Pancreas (tissue), 10 donors: ENCODE measurements at places on chromosomes 16 and 17. TPM values are rescaled to one million over a fixed set of nuclear protein-coding genes. Genes with fewer than 3 reads are reported as not detected.

DNA sequence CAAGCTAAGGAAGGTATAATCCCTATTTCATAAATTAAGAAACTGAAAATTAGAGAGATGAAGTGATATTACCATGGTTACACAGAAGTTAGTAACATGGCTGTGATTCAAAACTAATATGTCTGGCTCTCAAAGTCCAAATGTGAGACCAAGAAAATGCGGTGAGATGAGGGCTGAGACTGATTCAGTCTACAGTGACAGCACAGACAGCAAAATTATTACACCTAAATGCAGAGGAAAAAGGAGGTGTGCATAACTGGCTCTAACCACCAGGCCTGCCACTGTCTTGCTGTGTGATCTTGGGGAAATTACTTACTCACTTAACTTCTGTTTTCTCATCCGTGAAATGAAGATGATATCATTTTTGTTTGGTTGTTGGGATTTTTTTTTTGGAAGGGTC lies 270.0 kb upstream of the SOX9 start:
- no peaks in the 10 kb centered on the region for H3K27me3 ChIP-seq
- DNase-seq: no peak
- H3K27ac ChIP-seq: no peak overlapping the region
- no peaks in the 10 kb centered on the region for H3K4me1 ChIP-seq
- H3K36me3 ChIP-seq: no peaks in the 10 kb centered on the region
- H3K4me3 ChIP-seq: no peak overlapping the region

DCTPP1 gene
- 15.6 TPM for total RNA-seq

SOX8 gene
- total RNA-seq: 0.70 TPM

GRCh38 chr16:20916942-20917341 lies 16.4 kb downstream of the LYRM1 start:
- no peaks in the 10 kb centered on the region for H3K36me3 ChIP-seq
- no peaks in the 10 kb centered on the region for H3K27me3 ChIP-seq
- DNase-seq: no peak
- H3K4me3 ChIP-seq: no peak overlapping the region

EFCAB5 gene
- 0.41 TPM for total RNA-seq

GRCh38 chr16:50384500-50385135 lies 15.8 kb upstream of the BRD7 start:
- H3K36me3 ChIP-seq: no peaks in the 10 kb centered on the region
- no peak for DNase-seq
- no peaks in the 10 kb centered on the region for H3K27me3 ChIP-seq
- no peaks in the 10 kb centered on the region for H3K4me1 ChIP-seq

- H3K4me3 ChIP-seq: peak within 1 kb of the TSS; percentile 35
- H3K27me3 ChIP-seq: no peaks in the 10 kb centered on the region
- H3K36me3 ChIP-seq: no peaks in the 10 kb centered on the region
- H3K4me1 ChIP-seq: peaks cover 8% of the 10 kb centered on the region
- no peak within 1 kb of the TSS for H3K27ac ChIP-seq
Observed at GRCh38 chr17:74924250-74924948, at the start of gene OTOP2. TSS of gene OTOP2 (plus strand) at chr17:74924273. CDS start at chr17:74924633, 360 bp downstream.

GRCh38 chr16:27175888-27176287 lies 27.4 kb upstream of the KDM8 start:
- H3K4me3 ChIP-seq: no peak overlapping the region
- no peaks in the 10 kb centered on the region for H3K27me3 ChIP-seq
- H3K27ac ChIP-seq: no peak overlapping the region
- no peak for DNase-seq
- H3K36me3 ChIP-seq: no peaks in the 10 kb centered on the region

DNA sequence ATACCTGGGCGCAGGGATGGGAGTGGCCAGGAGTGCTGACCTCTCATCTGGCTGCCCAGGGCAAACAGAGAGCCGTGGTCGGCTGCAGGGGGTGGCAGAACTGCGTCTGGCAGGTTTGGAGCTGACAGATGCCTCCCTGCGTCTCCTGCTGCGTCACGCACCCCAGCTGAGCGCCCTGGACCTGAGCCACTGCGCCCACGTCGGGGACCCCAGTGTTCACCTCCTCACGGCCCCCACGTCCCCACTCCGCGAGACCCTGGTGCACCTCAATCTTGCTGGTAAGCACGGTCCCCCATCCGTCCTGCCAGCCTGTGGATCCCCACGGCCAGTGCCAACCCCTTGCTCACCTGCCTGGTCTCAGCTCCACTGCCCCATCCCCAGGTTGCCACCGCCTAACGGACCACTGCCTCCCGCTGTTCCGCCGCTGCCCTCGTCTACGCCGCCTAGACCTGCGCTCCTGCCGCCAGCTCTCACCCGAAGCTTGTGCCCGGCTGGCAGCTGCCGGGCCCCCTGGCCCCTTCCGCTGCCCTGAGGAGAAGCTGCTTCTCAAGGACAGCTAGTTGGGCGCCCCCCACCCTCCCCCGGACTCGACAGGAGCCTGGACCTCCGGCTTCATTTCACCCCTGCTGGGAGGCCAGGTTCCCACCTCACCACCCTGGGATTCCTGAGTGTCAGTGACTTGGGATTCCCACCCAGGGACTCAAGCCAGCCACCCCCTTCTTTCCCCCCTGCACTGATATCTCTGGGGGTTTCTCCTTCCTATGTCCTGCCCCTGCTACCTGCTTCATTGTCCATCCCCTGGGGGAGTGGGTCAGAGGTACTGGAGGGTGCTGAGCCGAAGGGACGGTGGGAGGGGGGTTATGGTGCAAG lies 2.0 kb upstream of the ORAI3 start:
- no peak overlapping the region for H3K27ac ChIP-seq
- no peak overlapping the region for H3K4me3 ChIP-seq
- DNase-seq: no peak
- no peaks in the 10 kb centered on the region for H3K36me3 ChIP-seq
- no peaks in the 10 kb centered on the region for H3K4me1 ChIP-seq
- H3K27me3 ChIP-seq: no peaks in the 10 kb centered on the region

- no peaks in the 10 kb centered on the region for H3K27me3 ChIP-seq
- peaks cover 7% of the 10 kb centered on the region for H3K36me3 ChIP-seq
- no peak overlapping the region for H3K4me3 ChIP-seq
- DNase-seq: no peak
- no peak overlapping the region for H3K27ac ChIP-seq
Observed at GRCh38 chr16:84476401-84476800, 28.1 kb downstream of the MEAK7 start.

DNA sequence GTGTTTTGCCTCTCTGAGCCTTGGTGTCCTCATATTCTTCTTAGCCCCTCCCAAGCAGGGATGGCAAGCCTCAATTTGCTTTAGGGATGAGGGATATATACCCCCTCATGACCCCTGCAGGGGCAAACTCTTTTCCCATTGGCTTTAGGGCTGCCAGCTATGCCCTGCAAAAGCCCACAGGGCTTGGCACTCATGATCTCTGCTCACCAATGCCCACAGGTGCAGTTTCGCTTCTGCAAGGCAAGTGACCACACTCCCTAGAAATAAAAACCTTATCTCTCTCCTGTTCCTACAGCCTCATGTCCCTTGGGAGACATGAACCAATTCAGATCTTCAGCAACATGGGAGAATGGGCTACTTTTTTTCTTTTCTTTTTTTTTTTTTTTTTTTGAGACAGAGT lies 8.8 kb downstream of the BEAN1 start:
- DNase-seq: no peak
- H3K4me3 ChIP-seq: no peak overlapping the region
- no peaks in the 10 kb centered on the region for H3K27me3 ChIP-seq
- H3K4me1 ChIP-seq: no peaks in the 10 kb centered on the region
- no peak overlapping the region for H3K27ac ChIP-seq
- no peaks in the 10 kb centered on the region for H3K36me3 ChIP-seq

GRCh38 chr16:65834688-65835087 lies 531.8 kb upstream of the CDH5 start:
- H3K4me3 ChIP-seq: no peak overlapping the region
- no peaks in the 10 kb centered on the region for H3K27me3 ChIP-seq
- no peaks in the 10 kb centered on the region for H3K36me3 ChIP-seq
- no peaks in the 10 kb centered on the region for H3K4me1 ChIP-seq
- no peak for DNase-seq

GRCh38 chr17:38922538-38923297 lies 2.7 kb upstream of the LASP1NB start:
- no peaks in the 10 kb centered on the region for H3K27me3 ChIP-seq
- DNase-seq: peak; percentile 72

MYH2 gene
- total RNA-seq: not detected

- DNase-seq: no peak
- no peaks in the 10 kb centered on the region for H3K36me3 ChIP-seq
- H3K27me3 ChIP-seq: no peaks in the 10 kb centered on the region
- no peak overlapping the region for H3K27ac ChIP-seq
- no peaks in the 10 kb centered on the region for H3K4me1 ChIP-seq
Observed at GRCh38 chr17:1766382-1767135, 4.7 kb downstream of the SERPINF1 start.

- H3K27me3 ChIP-seq: no peaks in the 10 kb centered on the region
- H3K27ac ChIP-seq: no peak overlapping the region
- H3K4me3 ChIP-seq: peak overlapping the region; percentile 73
- no peaks in the 10 kb centered on the region for H3K36me3 ChIP-seq
Observed at GRCh38 chr16:4114257-4115208, 1.7 kb downstream of the ADCY9 start.

DNA sequence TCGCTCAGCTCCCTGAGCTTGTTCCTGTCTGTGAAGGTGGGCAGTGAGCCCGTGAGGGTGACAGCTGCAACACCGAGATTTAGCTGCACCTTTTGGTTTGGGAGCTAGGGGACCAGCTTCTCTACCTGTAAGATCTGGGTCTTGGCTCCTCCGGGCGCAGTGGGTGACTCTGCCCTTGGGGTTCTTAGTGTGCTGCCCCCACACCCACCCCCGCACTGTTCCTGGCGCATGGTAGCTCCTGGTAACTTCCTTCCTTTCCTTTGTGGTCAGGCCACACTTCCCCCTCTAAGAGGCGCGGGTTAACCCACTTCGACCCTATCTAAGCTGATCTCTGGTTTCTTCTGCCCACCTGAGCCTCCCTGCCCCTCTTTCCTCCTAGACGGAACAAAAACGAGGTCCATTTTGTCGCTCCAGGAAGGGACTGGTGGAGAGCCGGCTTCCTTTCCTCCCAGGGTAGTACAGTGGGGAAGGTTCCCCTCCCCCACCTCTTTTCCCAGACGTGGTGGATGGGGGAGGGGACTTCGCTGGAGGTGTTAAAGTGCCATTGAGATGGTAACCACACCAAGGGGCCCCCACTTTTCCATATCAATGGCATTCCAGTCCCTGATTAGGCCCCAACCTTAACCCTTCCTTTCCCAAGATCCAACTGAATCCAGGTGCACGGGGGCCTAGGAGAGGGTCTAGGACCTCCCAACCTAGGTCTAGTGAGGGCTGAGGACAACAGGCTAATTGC lies 4.6 kb upstream of the CLDN9 start:
- H3K27ac ChIP-seq: peak overlapping the region; percentile 78
- H3K4me1 ChIP-seq: peaks cover 41% of the 10 kb centered on the region

DNA sequence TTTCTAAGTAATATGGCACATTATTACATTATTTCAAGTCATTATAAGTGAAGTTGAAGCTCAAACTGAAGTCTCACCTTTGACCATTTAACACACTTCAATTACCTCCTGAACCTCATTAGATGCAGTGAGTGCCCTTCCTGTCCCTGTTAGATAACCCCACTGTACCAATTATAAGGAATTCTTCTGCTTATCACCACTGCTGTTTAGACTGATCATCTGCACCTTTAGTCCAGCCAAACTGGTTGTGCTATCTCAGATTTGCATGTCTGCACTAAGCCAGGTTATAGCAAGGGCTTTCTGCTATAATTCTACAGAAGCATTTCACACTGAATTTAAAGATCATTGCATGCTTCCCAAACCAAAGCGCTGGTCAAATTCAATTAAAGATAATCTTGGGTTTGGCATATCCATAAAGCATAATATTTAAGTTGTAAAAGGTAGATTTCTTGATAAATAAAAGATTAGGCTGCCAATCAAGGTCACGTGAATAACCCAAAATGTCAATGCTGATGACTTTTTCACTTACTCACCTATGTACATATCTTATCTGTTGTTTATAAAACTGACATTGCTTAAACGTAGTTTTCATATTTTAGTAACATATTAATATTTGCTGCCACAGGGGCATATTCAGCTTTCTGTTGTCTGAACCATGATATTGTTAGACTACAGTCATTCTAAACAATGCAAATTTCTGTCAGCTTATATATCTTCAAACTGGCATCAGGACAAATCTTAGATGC lies 11.9 kb downstream of the ITFG1 start:
- DNase-seq: no peak
- no peak overlapping the region for H3K27ac ChIP-seq
- H3K4me3 ChIP-seq: no peak overlapping the region
- peaks cover 13% of the 10 kb centered on the region for H3K4me1 ChIP-seq
- H3K27me3 ChIP-seq: no peaks in the 10 kb centered on the region
- H3K36me3 ChIP-seq: peaks cover 2% of the 10 kb centered on the region

GRCh38 chr16:12377497-12377896 lies 401.0 kb downstream of the SNX29 start:
- H3K4me3 ChIP-seq: no peak overlapping the region
- H3K36me3 ChIP-seq: no peaks in the 10 kb centered on the region
- no peak for DNase-seq
- no peaks in the 10 kb centered on the region for H3K27me3 ChIP-seq
- H3K4me1 ChIP-seq: no peaks in the 10 kb centered on the region

DNA sequence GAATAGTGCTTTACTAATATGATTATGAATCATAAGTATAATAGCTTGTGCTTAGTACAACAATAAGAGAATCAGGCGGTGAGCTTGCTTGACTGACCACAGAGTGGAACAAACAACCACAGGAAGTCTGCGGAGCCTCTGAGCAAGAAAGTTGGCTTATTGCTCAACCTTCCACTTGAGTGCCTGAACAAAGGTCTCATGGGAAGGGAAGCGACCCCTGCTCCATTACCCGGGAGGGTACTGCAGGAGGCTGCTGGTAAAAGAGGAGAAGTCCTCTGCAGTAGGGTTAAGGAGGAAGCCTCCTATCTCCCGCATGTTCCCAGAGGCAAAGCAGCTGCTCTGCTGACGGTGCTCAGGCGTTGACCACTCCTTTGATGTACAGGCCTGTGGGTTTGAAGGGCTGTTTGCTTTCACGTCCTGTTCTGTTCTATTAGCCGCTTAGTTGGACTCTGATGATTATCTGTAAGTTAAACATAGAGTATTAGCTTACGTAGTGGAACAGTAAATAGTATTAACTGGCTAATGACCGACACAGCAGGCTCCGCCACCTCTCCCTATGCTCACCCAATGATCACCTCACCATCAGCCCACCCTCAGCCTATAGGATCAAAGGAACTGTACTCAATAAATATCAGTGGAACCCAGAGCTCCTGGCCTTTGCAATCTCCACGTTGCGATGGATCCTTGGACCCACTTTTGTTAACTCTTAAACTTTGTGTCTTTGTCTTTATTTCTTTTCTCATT lies 17.5 kb downstream of the ALOX15B start:
- DNase-seq: no peak
- no peak overlapping the region for H3K27ac ChIP-seq
- H3K4me1 ChIP-seq: no peaks in the 10 kb centered on the region
- no peak overlapping the region for H3K4me3 ChIP-seq
- no peaks in the 10 kb centered on the region for H3K36me3 ChIP-seq
- no peaks in the 10 kb centered on the region for H3K27me3 ChIP-seq

PLA2G10 gene
- total RNA-seq: 3.4 TPM

SALL1 gene
- total RNA-seq: 0.63 TPM

SPIRE2 gene
- total RNA-seq: 2.3 TPM

GRCh38 chr17:8046929-8047768 lies 8.3 kb downstream of the ALOX15B start:
- H3K4me1 ChIP-seq: no peaks in the 10 kb centered on the region
- DNase-seq: no peak
- no peak overlapping the region for H3K4me3 ChIP-seq

GRCh38 chr17:78154903-78155811 lies 9.0 kb downstream of the C17orf99 start:
- H3K27me3 ChIP-seq: no peaks in the 10 kb centered on the region
- no peaks in the 10 kb centered on the region for H3K36me3 ChIP-seq
- H3K27ac ChIP-seq: peak overlapping the region; percentile 15

CSH2 gene
- not detected for total RNA-seq

ITGAD gene
- 0.31 TPM for total RNA-seq

PLD6 gene
- 1.7 TPM for total RNA-seq

GRCh38 chr16:12796498-12796897 lies 7.2 kb downstream of the CPPED1 start:
- no peaks in the 10 kb centered on the region for H3K36me3 ChIP-seq
- H3K4me3 ChIP-seq: no peak overlapping the region
- no peak for DNase-seq
- H3K4me1 ChIP-seq: no peaks in the 10 kb centered on the region
